ENCODE measurements at places on chromosomes 6 and 20.

DNA sequence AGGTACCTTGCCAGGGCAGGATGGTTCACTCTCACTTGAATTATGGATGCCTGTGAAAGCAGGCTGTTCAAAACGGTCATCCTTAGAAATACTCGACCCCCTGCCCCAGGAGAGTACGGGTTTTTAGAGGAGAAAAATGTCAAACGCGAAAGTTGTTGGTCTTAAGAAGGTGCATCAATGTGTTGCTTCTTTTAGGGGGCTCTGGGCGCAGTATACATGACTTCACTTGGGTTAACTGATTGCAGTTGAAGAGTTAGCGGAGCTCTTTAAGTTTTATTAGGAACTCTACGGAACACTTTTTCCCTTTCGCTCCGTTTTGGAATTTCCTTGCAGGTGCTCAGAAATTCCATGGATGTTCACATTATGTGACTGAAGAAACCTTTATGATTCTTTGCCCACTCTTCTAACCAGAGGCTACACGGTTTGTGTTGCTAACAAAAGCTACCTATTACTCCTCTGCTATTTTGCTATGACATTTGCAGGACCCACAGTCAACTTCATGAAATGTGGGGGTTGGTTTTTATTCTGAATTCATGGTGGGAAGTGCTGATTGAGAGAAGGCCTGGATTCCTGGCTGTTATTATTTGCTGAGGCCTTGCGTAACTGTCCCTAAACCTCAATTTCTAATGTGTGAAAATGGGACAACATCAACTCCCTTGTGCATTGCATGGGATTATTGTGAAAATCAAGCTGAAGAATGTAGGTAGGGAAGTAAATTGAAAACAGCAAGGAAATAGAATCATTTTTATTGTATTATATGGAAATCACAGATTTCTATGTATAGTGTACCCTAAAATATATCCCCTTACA, 845 bp downstream of the ENPP1 start:
- no peaks in the 10 kb centered on the region for H3K4me1 ChIP-seq
- H3K4me3 ChIP-seq: no peak overlapping the region
- no peak overlapping the region for H3K27ac ChIP-seq
- H3K27me3 ChIP-seq: no peaks in the 10 kb centered on the region
- no peaks in the 10 kb centered on the region for H3K36me3 ChIP-seq

- DNase-seq: no peak
- H3K36me3 ChIP-seq: peaks cover 42% of the 10 kb centered on the region
- no peak overlapping the region for H3K27ac ChIP-seq
- no peaks in the 10 kb centered on the region for H3K27me3 ChIP-seq
- no peak overlapping the region for H3K4me3 ChIP-seq
Observed at GRCh38 chr6:87518453-87518852, 45.7 kb downstream of the SLC35A1 start.

- H3K36me3 ChIP-seq: no peaks in the 10 kb centered on the region
- H3K4me3 ChIP-seq: no peak overlapping the region
- peak; percentile 5 for DNase-seq
- H3K27ac ChIP-seq: no peak overlapping the region
- no peaks in the 10 kb centered on the region for H3K4me1 ChIP-seq
Observed at GRCh38 chr20:8853805-8854338, 215.0 kb upstream of the PLCB4 start.

DNA sequence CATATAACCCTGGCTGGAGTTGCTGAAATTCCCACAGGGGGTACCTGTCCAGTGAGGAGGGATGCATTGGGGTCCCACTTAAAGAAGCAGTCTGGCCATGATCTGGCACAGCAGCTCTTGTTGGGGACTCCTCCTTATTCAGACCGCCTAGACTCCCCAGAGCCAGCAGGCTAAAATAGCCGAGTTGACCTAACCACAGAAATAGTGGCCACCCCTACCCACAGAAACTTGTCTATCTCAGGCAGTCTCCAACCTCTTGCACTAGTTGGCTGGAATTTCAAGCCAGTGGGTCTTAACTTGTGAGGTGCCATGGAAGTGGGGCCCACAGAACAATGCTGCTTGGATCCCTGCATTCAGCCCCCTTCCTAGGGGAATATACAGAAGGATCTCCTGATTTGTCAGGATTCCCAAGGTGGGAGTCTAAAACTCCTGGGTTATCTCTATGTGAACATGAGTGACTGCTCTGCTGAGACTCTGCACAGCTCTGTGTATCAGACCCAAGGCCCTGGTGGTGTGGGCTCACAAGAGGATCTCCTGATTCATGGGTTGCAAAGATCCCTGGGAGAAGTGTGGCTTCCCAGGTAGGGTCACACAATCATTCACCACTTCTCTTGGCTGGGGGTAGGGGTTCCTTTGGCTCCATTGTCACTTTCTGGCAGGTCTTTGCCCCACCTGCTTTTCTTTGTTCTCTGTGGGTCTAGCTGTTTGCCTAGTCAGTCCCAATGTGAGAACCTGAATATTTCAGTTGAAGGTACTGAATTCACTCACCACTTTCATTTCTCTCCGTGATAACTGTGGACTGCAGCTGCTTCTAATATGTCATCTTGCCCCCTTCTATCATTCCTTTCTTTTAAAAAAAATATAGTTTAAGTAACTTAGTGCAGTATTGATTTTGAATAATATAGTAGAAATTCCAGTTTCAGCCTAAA, 65.5 kb upstream of the CLVS2 start:
- no peaks in the 10 kb centered on the region for H3K36me3 ChIP-seq
- H3K4me3 ChIP-seq: no peak overlapping the region
- no peaks in the 10 kb centered on the region for H3K4me1 ChIP-seq

- no peaks in the 10 kb centered on the region for H3K36me3 ChIP-seq
- no peak overlapping the region for H3K27ac ChIP-seq
- peaks cover 9% of the 10 kb centered on the region for H3K4me1 ChIP-seq
Observed at GRCh38 chr6:87932361-87932760, 115.3 kb upstream of the SPACA1 start.

DNA sequence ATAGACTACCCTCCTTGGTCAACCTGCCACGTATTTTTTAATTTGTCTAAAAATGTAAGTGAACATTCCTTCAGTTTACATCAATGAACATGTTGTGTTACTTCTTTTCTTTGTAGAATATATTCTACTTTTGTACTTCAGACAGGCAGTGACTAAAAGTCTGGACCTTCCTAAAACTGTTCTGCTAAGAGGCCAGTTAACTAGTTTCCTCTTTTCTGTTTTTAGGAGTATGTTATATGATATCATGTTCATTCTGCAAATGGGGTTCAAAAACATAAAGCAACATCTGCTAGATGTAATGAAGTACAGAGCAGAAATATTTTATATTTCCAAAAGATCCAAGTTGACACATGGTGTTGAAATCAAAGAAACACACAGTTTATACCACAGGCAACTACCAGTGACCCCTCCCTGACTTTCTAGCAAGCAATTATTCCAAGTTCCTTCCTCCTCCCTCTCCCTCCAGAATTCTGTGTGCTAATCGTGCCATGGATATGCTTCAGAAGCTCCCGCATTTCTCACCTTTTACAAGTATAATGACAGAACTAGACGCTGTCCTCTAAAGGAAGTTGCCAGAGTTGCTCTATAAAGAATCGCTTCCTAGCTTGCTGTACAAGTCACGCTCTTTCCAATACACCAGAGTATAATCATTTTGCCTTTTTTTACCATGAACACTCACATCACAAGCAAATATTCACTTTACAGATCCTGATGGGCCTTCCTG, 64.7 kb downstream of the ARHGAP18 start:
- H3K4me1 ChIP-seq: peaks cover 28% of the 10 kb centered on the region
- no peak for DNase-seq
- peaks cover 2% of the 10 kb centered on the region for H3K36me3 ChIP-seq
- no peaks in the 10 kb centered on the region for H3K27me3 ChIP-seq

DNA sequence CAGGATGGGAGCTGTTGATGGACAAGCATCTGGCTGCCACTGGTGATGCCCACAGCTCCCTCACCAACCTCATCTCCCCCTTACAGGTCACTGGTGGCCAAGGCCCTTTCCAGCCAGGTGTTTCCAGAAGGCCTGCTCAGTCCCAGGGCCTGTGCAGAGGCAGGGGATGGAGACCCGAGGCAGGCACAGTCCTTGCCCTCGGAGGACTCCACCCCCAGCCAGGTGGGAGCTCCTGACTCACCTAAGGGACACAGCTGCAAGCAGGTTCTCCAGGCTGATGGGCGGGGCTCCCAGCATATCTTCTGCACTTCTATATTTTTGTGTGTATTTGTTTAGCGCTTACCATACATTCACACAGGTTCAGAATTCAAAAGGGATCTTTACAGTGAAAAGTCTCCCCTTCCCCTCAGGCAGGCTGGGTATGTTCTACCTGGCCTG, 17.4 kb downstream of the PRPH2 start:
- H3K27me3 ChIP-seq: no peaks in the 10 kb centered on the region
- no peak overlapping the region for H3K4me3 ChIP-seq
- DNase-seq: no peak
- no peak overlapping the region for H3K27ac ChIP-seq
- H3K36me3 ChIP-seq: no peaks in the 10 kb centered on the region
- H3K4me1 ChIP-seq: no peaks in the 10 kb centered on the region

DNA sequence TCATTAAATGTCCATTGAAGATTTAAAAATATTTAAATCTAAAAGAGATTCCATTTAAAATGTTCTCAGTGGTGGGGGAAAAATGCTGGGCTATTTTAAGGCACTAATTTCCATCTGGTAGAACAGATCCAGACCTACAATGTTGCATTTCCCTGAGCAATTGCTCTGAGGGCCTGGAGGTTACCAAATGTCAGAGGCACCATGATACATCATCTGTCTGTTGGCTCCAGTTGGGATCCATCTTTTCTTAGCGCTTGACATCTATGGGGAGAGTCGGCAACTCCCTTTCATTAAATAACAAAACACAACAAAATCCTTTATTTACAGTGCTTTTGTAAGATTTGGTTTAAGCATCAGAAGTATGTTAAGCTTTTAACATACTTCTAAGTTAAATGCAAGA, 224.5 kb downstream of the FOXC1 start:
- no peaks in the 10 kb centered on the region for H3K36me3 ChIP-seq
- no peak overlapping the region for H3K4me3 ChIP-seq
- no peak for DNase-seq

- H3K4me1 ChIP-seq: peaks cover 9% of the 10 kb centered on the region
- no peak overlapping the region for H3K27ac ChIP-seq
- DNase-seq: no peak
- no peaks in the 10 kb centered on the region for H3K27me3 ChIP-seq
Observed at GRCh38 chr6:37122861-37123260, 47.1 kb upstream of the PIM1 start.

GRCh38 chr6:134161041-134161440, 108.6 kb upstream of the SLC2A12 start:
- H3K4me3 ChIP-seq: no peak overlapping the region
- no peak for DNase-seq
- H3K27me3 ChIP-seq: no peaks in the 10 kb centered on the region
- H3K4me1 ChIP-seq: no peaks in the 10 kb centered on the region

DNA sequence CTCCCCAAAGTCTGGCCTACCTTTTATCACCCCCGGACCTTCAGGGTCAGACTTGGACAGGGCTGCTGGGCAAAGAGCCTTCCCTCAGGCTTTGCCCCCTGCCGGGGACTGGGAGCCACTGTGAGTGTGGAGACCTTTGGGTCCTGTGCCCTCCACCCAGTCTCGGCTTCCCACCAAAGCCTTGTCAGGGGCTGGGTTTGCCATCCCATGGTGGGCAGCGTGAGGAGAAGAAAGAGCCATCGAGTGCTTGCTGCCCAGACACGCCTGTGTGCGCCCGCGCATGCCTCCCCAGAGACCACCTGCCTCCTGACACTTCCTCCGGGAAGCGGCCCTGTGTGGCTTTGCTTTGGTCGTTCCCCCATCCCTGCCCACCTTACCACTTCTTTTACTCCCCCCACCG, 10.3 kb downstream of the VEGFA start:
- no peaks in the 10 kb centered on the region for H3K27me3 ChIP-seq
- DNase-seq: no peak
- H3K27ac ChIP-seq: no peak overlapping the region
- peaks cover 35% of the 10 kb centered on the region for H3K36me3 ChIP-seq
- H3K4me3 ChIP-seq: no peak overlapping the region

- H3K4me3 ChIP-seq: no peak overlapping the region
- H3K4me1 ChIP-seq: no peaks in the 10 kb centered on the region
- no peak overlapping the region for H3K27ac ChIP-seq
- no peaks in the 10 kb centered on the region for H3K27me3 ChIP-seq
Observed at GRCh38 chr6:144297511-144298100, 12.5 kb downstream of the UTRN start.

GRCh38 chr6:99619409-99619762, 12.8 kb downstream of the PRDM13 start:
- peaks cover 1% of the 10 kb centered on the region for H3K27me3 ChIP-seq
- H3K4me1 ChIP-seq: no peaks in the 10 kb centered on the region
- no peak overlapping the region for H3K4me3 ChIP-seq
- no peaks in the 10 kb centered on the region for H3K36me3 ChIP-seq

DNA sequence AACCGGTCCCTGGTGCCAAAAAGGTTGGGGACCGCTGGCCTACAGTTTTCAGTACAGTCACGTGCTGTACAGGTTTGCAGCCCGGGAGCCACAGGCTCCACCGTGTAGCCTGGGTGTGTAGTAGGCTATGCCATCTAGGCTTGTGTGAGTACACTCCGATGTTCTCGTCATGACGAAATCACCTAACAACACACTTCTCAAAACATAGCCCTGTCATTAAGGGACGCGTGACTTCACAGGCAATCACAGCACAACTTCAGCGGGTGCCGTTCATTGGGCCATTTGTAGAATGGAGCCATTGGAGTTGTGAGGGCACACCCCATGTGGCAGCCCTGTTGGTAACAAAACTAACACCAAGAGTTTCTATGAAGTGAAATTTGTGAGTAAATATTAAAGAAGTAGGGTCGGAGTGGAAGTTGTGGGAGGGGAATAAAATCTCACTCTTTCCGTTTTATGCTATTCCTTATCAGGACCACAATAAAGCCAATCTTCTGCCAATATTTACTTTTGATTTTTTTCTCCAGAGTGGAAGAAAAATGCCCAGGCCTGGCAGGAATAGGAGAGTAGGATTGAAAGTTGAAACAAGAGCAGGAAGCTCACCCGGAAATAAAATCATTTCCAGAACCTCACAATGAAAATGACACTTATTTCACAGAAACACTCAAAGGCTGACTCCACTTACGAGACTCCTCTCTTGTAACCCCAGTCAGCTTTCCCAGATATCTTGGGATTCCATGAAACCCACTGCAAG, 63.7 kb upstream of the PTPN1 start:
- H3K27me3 ChIP-seq: no peaks in the 10 kb centered on the region
- H3K36me3 ChIP-seq: no peaks in the 10 kb centered on the region
- no peak for DNase-seq
- H3K4me1 ChIP-seq: peaks cover 26% of the 10 kb centered on the region
- no peak overlapping the region for H3K27ac ChIP-seq

Measured in GM12878 (cell line).